ENCODE measurements at places on chromosomes 3 and 15.

GRCh38 chr15:89379251-89379695 is 44.6 kb upstream of the POLG start:
- DNase-seq: no peak

- no peak for DNase-seq
These were observed 45.4 kb downstream of the BTD start for GRCh38 chr3:15646851-15647511.

DNA sequence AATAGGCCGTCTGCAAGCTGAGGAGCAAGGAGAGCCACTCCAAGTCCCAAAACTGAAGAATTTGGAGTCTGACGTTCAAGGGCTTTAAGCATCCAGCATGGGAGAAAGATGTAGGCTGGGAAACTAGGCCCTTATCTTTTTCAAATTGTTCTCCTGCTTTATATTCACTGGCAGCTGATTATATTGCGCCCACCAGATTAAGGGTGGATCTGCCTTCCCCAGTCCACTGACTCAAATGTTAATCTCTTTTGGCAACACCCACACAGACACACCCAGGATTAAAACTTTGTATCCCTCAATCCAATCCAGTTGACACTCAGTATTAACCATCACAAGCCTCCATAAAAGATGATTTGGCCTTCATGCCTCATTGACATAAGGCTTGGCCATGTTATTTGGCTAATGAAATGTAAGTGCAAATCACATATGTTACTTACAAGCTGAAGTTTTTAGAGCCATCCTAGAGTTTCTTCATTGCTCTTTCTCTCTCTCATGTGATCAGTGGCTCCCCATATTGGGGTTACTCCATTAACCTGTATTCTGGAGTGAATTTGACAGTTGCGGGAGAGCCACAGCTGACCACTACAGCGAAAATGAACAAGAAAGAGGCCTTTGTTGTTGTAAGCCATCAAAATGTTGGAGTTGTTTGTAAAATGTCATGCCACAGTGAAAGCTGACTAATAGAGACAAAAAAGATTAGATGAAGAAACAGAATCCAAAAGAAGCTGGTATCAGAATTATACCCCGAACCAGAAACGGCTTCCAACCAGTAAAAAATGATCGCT is 61.7 kb downstream of the GBE1 start:
- no peak for DNase-seq

- DNase-seq: no peak
These were observed 453.7 kb downstream of the FGF12 start for GRCh38 chr3:192273697-192274010.

DNA sequence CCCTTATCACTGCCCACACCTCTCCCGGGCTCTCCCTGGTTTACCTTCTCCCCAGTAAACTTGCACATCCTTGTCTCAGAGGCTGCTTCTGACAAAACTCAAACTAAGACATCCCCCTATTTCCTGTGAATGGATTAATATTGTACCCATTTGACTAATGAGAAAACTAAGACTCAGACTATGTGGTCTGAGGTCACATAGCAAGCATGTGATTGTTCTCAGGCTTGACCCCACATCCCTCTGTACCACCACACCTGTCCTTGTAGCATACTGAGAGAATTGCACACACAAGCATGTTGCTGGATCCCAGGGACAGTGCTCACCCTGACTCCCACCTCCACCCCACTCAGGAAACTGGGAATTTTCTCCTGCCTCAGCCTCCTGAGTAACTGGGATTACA is 90.7 kb upstream of the HES1 start:
- no peak for DNase-seq

DNA sequence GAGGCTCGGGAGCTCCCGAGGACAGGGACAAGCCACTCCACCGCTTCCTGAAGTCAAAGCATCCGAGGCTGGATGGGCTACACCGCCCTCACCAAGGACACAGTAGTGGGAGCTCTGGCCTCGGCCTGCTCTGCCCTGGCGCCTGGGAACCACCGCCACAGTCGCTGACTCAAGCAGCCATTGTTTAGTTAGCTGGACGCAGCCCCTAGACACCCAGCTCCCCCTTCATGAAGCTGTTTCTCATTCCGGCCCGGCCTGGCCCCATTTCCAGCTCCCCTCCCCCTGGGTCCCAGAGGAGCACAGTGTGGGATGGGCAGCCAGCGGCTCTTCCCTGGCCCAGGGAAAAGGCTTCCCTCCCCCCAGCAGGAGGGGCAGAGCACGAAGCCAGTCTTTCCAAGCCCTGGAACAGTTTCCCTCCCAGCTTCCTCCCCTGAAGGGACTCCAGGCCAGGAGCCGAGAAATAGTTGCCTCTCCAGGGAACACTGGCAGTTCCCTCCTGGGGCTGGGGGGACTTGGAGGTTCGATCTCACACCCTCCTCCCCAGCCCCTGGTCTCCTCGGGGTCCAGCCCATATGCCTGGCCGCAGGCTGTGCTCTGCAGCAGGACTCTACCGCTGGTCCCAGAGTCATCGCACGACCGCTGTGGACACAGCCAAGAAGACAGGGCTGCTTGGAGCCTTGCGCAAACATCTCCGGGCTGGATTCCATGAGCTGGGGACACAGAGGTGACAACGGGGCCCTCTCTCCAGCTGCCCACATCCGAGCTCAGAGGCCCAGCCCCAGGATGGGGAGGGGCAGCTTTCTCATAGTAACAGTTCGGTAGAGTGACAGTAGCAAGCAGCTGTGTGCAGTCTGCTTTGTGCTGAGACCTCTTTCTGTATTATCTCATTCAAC is 10.0 kb downstream of the PLXND1 start:
- DNase-seq: no peak

DNA sequence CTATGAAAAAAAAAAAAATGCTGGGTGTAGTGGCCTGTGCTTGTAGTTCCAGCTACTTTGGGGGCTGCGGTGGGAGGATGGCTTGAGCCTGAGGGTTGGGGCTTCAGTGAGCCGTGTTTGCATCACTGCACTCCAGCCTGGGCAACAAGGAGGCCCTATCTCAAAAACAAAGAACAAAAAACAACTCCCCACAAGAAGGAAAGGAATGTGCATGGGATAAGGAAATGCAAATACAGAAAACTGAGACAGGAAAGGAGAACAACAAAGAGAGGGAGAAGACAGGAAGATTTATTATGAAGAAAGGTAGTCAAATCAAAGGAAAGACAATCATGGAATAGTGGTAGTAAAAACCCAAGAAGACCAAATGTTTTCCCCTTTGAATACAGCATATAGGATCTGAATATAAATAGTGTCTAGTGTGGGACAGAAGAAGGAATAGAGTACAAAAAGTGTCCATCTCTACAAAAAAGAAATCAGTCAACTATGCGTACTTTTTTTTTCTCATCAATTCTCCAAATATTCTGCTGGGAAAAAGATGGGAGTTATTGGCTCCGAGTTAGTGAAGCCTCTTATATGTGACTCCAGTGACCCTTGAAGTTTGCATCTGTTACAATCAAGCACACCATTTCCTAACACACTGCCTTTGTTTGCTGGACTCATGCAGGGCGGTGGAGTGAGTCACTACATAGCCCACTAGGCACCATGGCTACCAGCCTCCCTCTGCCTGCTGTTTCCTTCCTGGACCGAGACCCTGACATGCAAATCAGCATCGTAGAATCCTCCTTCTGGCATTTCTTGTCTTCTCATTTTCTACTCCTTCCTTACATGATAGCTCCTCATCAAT is 101.2 kb upstream of the PTX3 start:
- no peak for DNase-seq

DNA sequence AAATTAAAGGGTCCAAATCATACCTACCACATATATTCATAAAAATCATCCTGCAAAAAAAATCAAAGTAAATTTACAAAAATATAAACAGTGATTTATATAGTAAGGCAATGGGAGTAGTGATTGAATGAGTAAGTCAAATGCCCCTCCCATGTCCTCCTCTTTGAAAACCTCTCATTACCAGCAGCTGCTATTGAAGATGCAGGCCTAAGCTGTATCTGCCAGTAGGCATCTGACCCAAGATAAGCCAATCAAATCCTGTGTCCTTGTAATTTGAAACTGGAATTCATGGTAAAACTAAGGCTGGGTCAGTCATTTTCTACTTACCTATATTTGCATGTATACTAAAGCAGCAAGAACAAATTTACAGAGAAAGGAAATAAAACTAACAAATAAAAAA is 60.4 kb upstream of the POU1F1 start:
- no peak for DNase-seq

DNA sequence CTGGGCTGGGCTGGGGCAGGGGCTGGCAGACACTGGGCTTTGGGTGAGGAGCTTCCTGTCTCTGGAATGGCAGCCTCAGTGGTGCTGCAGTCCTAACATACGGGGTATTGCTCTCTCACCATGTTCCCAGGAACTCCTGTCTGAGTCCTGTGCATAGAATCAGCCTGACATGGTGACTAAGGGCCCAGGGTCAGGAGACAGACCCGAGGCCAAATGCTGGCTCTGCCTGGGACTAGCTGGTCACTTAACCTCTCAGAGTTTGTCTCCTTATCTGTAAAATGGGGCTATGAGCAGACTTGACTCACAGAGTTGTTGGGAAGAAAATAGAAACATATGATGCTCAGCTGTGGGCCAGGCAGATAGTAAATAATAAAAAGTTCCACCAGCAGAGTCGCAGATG is 28.3 kb downstream of the PRKCD start:
- DNase-seq: no peak

DNA sequence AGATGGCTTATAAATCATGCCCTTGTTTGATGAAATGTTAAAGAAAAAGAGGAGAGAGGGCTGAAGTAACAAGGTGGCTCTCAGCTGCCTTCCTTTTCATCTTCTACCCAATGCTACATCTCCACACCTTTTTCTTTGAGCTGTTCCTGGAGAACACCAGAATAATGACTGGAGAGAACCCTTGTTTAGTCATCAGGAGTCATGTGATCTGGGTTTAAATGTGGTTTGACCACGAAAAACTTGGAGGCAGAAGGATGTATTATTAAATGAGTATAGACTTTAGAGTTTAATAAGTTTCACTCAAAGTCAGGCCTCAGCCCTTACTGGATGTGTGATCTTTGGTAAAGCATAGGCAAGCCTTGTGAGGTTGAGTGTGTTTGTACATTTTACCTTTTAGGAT is 230.3 kb upstream of the TBL1XR1 start:
- no peak for DNase-seq

DNA sequence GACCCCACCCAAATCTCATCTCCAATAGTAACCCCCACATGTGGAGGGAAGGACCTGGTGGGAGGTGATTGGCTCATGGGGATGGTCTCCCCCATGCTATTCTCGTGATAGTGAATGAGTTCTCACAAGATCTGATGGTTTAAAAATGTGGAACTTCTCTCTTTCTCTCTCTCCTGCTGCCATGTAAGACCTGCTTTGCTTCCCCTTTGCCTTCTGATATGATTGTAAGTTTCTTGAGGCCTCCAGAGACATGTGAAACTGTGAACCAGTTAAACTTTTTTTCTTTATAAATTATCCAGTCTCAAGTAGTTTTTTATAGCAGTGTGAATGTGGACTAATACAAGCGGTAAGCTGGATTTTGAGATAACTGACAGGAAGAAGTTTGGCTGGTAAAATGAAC is 60.3 kb upstream of the MBNL1 start:
- no peak for DNase-seq

DNA sequence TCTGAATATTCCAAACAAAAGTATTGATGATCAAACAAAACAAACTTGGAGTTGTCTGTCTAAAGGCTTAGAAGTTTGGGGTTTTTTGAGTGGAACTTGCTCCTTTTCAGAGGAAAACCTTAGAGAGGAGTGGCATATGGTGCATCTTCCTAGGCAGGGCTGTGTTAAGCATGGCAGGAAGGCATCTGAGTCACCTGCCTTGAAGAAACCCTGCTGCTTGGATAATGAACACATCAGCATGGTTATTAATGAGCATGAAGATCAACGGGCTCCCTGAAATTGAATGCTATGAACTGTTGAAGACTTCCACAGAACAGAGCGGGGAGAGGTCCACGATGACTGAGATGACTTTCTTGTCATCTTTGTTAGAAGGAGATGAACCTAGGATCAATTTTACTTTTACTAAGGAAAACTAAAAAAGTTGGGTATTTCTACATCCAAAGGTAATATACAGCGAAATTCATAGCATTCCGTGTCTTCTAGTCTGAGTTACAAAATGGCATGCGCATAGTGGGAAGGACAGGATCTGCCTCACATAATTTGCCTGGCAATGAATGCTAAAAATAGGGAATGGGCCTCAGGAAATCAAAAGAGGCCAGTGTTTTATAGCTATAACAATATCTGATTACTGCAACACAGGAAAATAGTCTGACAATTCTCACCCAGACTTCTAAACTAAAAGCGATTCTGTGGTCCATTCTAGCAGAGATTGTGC is 11.6 kb upstream of the TMED3 start:
- DNase-seq: no peak

DNA sequence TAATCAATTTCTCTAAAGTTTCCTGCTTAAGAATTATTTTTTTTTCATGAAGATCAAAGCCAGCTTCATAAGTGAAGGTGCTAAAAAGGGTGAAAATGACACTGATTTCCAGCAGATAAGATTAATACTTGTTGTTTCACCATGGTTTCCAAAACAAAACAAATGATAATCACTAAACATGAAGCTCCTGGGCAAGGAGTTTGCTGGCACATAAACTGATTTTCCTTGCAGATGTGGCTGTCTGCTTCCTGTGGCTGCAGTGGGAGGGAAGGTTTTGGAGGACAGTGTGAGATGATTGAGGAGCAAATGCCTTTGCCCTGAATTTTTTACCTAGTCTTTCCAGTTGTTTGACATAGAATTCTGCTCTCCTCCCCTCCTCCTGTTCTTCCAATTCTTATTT is 228.8 kb downstream of the DIPK2A start:
- DNase-seq: no peak

GRCh38 chr3:146781606-146782005 is 176.5 kb upstream of the PLSCR5 start:
- no peak for DNase-seq

GRCh38 chr15:88841236-88841635 is 38.0 kb downstream of the ACAN start:
- DNase-seq: no peak

- DNase-seq: no peak
These were observed 1.8 kb downstream of the CAMKV start for GRCh38 chr3:49867871-49868321.

DNA sequence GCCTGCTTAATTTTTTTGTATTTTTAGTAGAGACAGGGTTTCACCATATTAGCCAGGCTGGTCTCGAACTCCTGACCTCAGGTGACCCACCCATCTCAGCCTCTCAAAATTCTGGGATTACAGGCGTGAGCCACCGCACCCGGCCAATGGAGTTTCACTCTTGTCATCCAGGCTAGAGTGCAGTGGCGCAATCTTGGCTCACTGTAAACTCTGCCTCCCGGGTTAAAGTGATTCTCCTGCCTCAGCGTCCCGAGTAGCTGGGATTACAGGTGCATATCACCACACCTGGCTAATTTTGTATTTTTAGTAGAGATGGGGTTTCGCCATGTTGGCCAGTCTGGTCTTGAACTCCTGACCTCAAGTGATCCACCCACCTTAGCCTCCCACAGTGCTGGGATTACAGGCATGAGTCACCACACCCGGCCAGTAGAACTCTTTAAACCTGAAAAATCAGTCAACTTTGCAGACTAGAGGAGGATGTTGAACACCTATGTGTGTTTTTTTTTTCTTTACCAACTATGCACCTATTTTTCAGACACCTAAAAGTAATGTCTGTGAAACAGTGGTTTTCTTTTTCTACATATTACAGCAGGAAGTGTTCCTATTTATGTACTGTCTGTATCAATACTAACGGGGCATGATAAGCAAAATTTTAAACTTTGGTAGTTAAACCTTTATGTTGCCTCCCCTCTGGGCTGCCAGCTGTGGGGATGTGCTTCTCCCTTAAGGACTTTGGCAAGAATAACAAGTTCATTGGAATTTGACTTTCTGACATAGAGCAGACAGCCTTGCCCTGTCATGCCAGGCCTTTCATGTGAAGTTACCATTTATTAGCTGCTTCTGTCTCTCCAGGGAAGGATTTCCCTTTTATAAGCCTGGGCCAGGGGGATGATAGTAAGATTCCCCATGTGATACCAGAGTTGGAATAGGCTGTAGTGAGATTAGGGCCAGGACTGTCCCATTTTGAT is 8.1 kb downstream of the ARIH2 start:
- DNase-seq: no peak
